Renal cortical epithelial cell (primary cell): ENCODE measurements at places on chromosomes 1 and 21.

DNA sequence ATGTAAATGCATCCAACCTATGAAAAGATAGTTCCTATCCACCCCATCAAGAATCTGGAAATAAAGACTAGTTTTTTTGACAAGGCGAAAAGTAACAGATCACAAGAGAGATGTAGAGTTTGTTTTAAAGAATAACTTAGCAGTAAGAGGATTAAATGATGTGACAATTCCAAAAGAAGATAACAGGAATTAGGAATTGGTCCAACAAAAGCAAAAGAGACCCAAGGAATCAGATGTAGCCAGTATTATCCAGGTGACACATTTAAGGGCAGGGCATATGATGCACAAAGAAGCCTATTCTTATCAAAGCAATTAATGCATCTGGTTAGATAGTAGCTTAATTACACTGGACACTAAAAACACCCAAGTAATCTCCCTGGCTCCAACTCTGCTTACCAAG, 53.8 kb downstream of the PUM1 start:
- DNase-seq: no peak

GRCh38 chr1:30889511-30889910, 19.0 kb downstream of the SDC3 start:
- DNase-seq: no peak

DNA sequence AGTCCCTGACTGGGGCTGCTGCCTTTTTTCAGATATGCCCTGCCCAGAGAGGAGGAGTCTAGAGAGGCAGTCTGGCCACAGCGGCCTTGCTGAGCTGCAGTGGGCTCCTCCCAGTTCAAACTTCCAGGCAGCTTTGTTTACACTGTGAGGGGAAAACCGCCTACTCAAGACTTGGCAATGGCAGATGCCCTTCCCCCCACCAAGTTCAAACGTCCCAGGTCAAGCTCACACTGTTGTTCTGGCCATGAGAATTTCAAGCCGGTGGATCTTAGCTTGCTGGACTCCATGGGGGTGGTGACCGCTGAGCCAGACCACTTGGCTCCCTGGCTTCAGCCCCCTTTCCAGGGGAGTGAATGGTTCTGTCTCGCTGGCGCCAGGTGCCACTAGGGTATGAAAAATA, 18.3 kb upstream of the C1orf53 start:
- peak; percentile 29 for DNase-seq

- DNase-seq: no peak
These were observed 231.3 kb downstream of the TRABD2B start for GRCh38 chr1:47765742-47766485.

DNA sequence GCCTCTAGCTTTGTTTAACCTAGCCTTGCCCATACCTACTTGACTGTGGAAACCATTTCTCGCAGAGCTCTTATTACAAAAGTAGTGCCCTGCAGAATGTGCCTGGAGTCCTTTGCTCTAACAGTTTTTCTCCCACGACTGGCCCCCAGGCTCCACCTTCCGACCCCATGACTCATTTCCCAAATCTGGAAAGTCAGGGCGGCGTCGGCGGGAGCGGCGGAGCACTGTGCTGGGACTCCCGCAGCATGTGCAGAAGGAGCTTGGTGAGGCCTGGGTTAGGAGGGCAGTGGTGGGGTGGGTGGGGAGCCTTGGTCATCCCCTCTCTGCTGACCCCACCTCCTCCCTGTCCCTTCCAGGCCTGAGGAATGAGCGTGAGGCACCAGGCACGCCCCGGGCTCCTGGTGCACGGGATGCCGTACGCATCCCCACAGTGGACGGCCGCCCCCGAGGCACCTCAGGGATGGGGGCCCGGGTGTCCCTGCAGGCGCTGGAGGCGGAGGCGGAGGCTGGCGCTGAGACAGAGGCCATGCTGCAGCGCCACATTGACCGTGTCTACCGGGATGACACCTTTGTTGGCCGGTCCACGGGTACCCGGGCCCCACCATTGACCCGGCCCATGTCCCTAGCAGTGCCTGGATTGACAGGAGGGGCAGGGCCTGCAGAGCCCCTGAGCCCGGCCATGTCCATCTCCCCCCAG, 47.5 kb downstream of the YARS1 start:
- no peak for DNase-seq

- peak; percentile 91 for DNase-seq
These were observed 42.7 kb upstream of the ATP1A1 start for GRCh38 chr1:116330342-116330652.

DNA sequence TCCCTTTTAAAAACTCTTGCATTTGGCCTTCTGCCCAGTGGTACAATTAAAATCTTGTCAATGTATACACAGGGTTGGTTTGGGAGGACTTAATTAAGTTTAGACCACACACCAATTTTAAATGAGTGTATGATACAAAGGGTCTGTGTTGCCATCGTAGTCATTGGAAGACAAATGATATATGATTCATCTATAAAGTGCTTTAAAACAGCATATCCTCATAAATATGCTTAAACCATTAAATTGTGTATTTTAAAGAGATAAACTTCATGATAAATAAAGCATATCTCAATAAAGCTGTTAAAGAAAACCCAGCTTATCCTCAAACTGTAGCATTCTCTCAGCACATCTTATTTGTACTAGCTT, 69.5 kb downstream of the LUZP1 start:
- no peak for DNase-seq

- peak; percentile 77 for DNase-seq
These were observed 731.4 kb downstream of the LTN1 start for GRCh38 chr21:28261298-28261697.

DNA sequence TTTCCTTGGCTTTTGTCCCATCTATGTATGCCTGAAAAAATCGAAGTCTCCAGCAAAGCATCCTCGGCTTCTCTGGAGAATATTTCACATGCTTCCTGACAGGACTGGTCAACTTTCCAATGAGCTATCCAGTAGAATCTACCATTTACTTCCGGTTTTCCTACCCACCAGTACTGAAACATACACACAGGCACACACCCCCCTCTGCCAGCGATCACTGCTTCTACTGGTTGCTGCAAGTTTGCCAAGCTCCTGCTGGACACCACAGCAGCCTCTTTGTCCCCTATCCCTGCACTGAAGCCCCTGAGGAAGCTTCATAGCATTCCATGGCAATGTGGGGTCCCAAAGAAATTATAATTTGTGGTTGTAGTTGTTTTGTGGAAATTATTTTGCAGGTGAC, 536.8 kb downstream of the MATN1 start:
- no peak for DNase-seq

DNA sequence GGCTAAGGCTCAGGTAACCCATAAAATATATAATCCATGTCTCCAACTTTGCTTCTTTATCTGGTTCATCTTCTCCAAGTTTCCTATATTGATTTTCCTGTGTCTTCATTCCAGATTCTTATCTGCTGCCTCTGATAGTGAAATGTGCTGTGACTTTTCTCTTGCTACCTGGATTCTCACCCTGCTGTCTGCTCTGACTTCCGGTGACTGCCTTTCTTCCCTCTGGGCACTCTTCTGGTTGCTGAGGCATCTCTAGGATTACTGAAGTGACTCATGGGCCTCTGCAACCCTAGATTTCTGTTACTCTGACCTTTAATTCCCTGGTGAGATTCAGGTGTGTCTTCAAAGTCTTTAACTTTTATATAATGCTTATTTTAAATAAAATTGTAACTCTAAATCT, 46.9 kb downstream of the GIPC2 start:
- DNase-seq: peak; percentile 45

- DNase-seq: peak; percentile 88
These were observed 1.3 kb upstream of the DNAJC16 start for GRCh38 chr1:15525050-15526020.

GRCh38 chr1:222385262-222385661, 162.6 kb downstream of the HHIPL2 start:
- no peak for DNase-seq

DNA sequence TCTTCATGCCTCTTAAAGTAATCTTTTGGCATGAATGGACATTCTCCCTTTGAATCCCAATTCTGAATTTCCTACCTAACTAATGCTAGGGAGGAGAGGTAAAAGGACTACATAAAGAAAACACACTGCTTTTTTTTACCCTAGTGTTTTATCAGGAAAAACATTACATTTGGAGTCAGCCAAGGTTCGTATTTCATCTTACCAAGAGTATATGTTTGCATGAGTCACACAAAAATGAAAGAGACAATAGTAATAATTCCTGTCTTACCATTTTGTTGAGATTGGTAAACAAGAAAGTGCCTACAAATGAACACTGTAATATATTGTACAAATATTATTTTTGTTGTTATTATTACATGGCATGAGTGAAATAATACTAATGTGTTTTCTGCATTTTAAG, 112.9 kb upstream of the WARS2 start:
- DNase-seq: no peak
